ENCODE measurements at places on chromosomes 5 and 9.

DNA sequence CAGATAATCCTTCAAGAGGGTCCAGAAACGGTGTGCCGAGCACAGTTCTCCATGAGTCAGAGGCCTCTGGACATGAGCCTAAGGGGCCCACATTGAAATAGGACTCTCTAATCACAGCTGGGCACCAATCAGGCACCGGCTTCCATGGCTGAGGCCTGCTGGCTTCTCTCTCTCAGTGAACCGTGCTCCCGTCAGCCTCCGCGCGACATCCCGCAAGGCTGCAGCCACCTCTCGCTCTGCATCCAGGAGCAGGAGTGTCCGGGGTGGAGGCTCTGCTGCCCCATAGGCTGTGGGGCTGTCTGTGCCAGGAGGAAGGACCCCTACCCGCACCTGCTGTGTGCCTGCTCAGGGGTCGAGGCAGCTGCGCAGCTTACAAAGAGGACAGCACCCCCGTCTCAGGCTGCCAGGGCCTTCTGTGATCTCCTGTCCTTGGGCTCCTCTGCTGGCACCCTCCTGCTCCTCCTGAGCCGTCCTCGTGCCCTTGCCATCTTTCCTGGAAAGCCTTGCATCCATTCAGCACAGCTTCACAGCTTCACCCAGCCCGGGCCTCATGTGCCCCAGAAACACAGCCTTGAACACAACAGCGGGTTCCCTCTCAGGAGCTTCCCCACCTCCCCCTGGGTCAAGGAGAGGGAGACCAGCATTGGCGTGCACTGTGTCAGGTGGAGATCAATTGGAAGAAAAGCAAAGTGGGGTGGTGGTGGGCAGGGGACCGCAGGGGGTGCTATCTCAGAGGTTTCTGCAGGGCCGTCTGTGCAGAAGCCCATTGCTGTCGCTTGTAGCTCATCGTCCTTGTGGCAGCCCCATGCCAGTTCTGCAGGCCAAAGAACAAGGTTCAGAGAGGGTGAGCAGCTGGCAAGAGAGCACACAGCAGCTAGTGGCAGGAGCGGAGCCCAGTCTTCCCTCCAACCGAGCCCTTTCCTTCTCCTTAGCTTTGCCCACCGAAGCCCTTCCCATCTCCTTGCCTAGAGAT lies 22.8 kb upstream of the FCN1 start:
- DNase-seq: peak; percentile 66

GRCh38 chr5:51381761-51382474 lies 1.3 kb upstream of the ISL1 start:
- DNase-seq: no peak

GRCh38 chr9:35096035-35096849 lies at the start of gene PIGO:
PIGO (minus strand) TSS chr9:35096591; CDS start chr9:35095565, 1,026 bp downstream.
- peak; percentile 97 for DNase-seq

GRCh38 chr9:37953206-37953774 lies 49.4 kb upstream of the SLC25A51 start:
- DNase-seq: no peak

DNA sequence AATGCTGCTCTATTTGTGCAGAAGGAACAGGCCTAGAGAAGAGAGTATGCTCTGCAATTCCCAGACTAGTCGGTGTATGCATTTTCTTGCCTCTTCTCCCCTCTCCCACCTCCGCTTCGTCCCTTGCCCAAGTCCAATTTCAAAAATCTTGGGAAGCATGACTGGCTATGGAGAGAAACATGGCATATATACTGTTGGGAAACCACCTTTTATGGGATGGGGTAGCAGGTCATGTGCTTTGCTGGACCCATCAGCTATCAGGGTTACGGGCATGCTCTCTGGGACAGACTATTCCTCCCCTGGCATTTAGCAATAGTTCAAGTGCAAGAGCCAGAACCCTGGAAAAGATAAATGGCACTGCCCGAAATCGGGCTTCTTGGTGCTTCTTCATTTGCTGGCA lies 12.0 kb downstream of the ISL1 start:
- no peak for DNase-seq

GRCh38 chr9:90868555-90868954 lies 66.9 kb downstream of the SYK start:
- DNase-seq: no peak

- DNase-seq: no peak
Observed at GRCh38 chr5:113652161-113652560, 138.7 kb downstream of the YTHDC2 start.

Measured in posterior vena cava (tissue), 2 donors.